IPS DF 19.7 (cell line): ENCODE measurements at places on chromosomes 2 and 18.
A peak's percentile ranks its signal among the peaks of the same experiment; 100 is the strongest.

GRCh38 chr18:10142496-10143160 lies 228.8 kb downstream of the VAPA start:
- DNase-seq = no peak

DNA sequence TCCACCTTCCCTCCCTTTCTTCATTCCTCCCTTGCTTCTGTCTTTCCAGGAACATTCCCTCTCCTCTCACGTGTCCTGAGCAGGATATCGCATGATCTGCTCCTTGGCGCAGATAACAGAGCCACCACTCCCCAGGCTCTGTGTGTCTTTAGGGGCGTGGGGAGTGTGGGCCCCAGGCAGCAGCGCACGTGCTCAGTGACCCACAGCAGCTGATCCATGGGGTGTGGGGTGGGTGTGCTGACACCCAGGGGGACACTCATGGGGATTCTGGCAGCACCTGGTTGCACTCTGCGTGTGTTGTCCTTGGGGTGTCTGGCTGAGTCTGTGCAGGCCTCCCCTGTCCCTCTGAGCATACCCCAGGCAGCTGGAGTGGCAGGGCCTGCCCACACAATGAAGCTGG lies 9.9 kb upstream of the FOSL2 start:
- no peak for DNase-seq

DNA sequence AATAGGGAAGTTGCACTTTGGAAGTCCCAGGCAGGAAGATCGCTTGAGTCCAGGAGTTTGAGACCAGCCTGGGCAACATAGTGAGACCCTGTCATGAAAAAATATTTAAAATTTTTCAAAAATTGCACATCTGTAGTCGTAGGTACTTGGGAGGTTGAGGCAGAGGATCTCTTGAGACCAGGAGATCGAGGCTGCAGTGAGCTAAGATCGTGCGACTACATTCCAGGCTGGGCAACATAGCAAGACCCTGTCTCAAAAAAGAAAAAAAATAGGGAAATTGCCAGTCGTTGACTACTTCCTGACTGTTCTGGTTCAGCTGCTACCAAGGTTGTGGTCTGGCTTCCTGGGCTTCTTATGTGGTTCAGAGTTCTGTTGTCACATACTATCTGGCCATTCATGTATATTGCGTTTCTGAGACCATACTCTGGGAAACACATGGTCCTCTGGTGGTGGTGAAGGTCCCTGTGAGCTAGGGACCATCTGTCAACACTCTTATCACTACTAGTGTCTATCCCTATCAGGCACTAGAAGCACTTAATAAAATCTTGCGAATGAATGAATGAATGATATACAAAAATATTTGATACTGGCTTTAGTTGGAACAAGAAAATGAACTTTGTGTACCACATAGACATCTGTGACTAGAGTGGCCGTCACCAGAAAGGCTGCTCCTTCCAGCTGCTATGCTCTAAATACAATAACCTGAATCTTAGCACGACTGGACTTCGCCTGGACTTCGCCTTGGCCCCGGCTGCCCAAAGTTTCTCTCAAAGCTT lies 861 bp upstream of the KLHL23 start:
- no peak for DNase-seq

GRCh38 chr2:202032846-202033316 lies 774 bp upstream of the FZD7 start:
- no peak for DNase-seq

DNA sequence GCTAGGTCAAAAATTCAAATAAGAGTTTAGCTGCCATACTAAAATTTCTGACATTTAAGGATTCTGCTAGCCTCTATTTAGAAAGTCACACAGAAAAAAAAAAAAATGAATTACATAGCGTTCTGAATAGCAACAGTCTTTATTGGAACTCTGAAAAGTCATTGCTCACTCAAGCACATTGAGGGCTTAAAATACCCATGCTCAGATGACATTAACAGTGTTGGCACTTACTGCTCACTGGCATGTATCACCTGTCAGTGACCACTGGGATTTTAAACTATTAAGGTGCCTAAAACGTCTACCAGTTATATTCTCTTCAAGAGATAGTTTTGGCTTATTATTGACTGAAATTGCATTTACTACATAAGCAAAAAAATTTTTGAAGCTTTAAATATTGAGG lies 468.0 kb upstream of the SPHKAP start:
- DNase-seq = no peak

DNA sequence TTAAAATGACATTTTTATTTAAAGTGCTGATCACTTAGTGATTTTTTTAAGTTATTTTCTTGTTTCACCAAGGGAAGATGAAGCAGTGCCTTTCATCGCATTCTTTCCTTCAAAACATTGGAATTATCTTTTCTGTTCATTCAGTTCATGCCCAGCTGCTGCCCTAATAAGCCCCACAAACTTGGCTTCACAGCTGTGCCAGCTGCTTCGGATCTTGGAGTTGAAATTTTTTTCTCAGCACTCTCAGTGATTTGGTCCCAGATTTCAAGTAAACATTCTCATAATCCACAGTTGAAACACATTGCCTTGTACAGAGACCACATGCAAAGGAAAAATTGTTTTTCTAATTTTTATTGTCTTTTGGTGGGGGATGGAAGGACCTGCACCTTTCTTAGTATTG lies 353.3 kb upstream of the LRP1B start:
- no peak for DNase-seq

DNA sequence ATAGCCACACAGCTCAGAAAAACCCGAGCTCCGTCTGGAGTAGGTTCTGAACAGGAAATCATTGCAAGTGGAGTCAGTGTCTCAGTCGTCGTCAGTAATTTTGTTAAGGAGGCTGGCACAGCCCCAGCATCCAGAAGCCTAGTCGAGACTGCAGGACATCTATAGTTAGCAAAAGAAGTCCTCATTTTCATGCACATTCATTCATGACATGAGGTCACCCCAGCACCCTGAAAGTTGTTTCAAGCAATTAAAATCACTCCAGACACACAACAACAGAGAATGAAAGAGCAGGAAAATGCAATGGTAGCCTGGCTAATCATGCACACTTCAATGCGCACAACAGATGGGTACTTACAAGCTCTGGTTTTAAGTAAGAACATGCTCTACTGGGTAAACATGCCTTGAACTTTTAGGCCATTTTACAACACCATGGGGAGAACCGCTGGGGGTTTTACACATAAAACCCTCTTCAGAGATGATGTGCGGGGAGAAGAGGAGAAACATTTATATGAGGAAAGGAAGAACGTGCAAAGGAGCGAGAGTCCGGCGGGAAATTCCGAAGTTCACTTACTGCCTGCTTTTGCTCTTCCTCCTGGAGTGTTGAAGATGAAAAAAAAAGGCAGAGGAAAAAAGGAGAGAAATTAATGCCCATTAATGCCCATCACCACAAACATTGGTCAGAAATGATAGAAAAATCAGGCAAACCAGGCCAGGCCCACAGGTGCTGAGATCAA lies 77.4 kb upstream of the DNMT3A start:
- no peak for DNase-seq

DNA sequence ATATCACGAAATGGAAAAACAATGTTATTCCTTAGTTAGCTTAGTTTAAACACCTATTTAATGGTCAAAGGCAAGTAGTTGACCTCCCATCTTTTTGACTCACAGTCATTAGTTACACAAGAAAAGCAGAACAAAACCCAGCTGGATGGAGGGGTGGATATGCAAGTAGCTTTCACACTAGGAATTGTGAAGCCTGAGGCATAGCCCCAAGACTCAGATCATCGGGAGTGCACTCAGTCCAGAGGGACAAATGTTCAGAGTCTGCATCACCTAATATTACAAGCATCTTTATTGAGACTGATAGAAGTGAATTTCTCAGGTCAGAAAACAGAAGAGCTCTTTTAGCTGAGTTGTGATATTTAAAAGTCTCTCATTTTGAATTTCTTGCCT lies 15.5 kb upstream of the CPS1 start:
- DNase-seq = no peak

- no peak for DNase-seq
Measured at GRCh38 chr2:70690846-70691245, 77.2 kb downstream of the ADD2 start.

- DNase-seq = no peak
Measured at GRCh38 chr2:15760232-15760910, 168.7 kb downstream of the DDX1 start.

DNA sequence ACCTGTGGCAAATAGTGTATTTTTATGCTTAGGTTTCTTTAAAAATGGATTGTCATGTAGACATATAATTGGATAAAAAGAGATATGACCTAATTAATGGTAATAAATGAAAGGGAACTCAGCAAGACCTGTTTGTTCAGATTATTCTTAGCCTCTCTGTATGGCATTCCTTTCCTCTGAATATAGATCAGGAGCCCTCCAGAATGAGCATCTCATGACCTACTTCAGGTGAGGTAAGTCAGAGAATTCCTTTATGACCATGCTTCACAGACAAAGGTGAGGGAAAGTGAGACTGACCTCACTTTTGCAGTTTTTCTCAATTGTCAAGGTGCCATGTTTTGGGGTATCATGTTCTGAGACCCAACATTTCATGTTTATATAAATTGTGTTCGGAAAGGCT lies 1744.3 kb upstream of the PIK3C3 start:
- no peak for DNase-seq

DNA sequence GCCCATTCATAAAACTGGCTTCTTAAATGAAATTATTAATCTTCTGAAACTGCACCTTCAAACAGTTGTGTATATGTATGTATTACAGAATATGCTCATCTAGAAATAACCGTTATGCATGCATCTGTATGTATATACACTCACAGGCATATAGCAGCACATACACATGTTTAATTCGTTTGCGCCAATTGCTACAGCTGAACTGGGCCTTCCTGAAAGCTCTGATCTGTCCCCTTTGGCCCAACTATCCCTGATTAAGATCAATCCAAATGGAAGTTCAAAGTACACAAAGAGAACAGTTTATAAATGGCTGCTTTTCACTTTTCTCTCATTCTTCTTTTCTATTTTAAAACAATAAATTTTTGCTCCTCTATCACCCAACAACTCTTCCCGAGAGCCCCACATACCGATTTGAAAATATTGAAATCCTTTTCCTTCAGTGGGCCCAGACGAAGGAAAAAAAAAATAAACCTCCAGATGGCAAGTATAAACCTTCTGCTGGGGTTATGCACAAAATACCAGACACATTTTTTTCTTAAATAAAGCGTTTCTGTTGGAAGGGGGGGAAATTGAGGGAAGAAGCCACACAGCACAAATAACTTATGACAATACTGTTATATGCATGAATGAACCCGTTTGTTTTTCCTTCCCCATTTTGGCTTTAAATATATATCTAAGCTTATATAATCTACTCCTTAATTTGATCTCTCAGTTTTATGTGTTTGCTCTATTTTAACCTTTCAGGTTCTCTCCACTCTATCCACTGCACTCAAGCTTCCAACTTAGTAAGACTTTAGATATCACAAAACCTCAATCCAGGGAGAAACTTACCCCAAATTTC lies 267.3 kb downstream of the TCF4 start:
- DNase-seq = no peak

- DNase-seq = no peak
Measured at GRCh38 chr2:3770724-3771415, 67.5 kb downstream of the DCDC2C start.

GRCh38 chr2:214730800-214731407 lies 78.6 kb downstream of the BARD1 start:
- DNase-seq = no peak

GRCh38 chr2:182559623-182560022 lies 132.8 kb upstream of the PDE1A start:
- DNase-seq = no peak

GRCh38 chr2:114286438-114286837 lies 156.0 kb upstream of the DPP10 start:
- no peak for DNase-seq

DNA sequence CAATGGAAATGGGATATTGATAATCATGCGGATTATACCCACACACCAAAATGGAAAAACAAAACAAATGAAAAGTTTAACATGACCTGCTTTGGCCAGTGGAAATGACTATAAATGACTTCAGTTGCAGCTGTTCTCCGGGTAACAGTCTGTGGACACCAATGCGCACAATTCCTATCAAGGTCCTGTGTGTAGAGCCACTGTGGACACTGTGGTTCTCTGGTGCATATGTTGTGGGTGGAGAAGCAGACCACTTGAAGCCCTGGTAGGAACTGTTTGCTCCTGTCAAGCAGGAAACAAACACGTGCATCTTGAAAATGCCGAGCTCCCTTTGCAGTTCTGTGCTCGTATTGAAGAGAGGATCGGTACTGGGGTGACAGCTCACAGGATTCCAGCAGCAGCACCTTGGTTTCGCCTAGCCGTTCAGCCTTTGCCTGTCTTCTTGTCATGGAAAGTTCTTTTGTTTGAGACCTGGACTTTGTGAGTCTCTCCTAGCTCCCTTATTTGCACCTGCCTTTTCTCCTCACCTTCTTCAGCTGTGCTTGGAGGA lies 32.9 kb downstream of the NCK2 start:
- no peak for DNase-seq

GRCh38 chr2:175251425-175252041 lies 70.0 kb upstream of the ATP5MC3 start:
- DNase-seq = no peak

GRCh38 chr2:171598713-171599319 lies 76.5 kb downstream of the CYBRD1 start:
- DNase-seq = peak; percentile 33

- DNase-seq = no peak
Measured at GRCh38 chr2:215888680-215889079, 124.7 kb downstream of the MREG start.

DNA sequence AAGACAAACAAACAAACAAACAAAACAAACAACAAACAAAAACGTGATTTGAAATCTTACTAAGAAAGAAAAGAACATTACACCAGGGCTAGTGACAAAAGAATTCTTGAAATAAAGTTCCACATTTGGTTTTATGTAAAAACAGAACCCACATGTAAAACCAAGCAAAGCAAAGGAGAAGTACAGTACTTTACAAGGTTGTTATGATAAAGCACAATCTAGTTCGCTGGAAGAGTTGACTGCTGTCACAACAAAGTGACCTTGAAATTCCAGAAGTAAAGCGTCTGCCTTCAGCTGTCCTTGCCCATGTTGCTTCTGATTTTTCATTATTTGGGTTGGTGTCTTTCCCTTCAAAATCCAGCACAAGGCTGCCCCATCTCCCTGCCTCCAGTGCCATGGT lies 94.8 kb upstream of the CYRIA start:
- DNase-seq = no peak

GRCh38 chr2:176074919-176075425 lies 8.8 kb downstream of the EVX2 start:
- no peak for DNase-seq

GRCh38 chr2:112140899-112141625 lies 2.9 kb downstream of the FBLN7 start:
- DNase-seq = no peak
